CD14-positive monocyte (primary cell): ENCODE measurements at places on chromosomes 12 and 14. TPM values are rescaled to one million over a fixed set of nuclear protein-coding genes. Genes with fewer than 3 reads are reported as not detected.
A peak's percentile ranks its signal among the peaks of the same experiment; 100 is the strongest.

- H3K36me3 ChIP-seq, result peaks cover 60% of the 10 kb centered on the region
- H3K4me1 ChIP-seq, result no peaks in the 10 kb centered on the region
- no peak for DNase-seq
- H3K4me3 ChIP-seq, result no peak overlapping the region
- H3K27me3 ChIP-seq, result no peaks in the 10 kb centered on the region
Observed at GRCh38 chr12:45388545-45388944, 172.7 kb downstream of the ANO6 start.

GRCh38 chr14:39229601-39230110, 4.1 kb upstream of the MIA2 start:
- no peaks in the 10 kb centered on the region for H3K36me3 ChIP-seq
- H3K4me3 ChIP-seq, result no peak overlapping the region
- DNase-seq, result no peak
- no peaks in the 10 kb centered on the region for H3K27me3 ChIP-seq
- peaks cover 12% of the 10 kb centered on the region for H3K4me1 ChIP-seq
- no peak overlapping the region for H3K27ac ChIP-seq

- DNase-seq, result no peak
- no peaks in the 10 kb centered on the region for H3K4me1 ChIP-seq
- no peaks in the 10 kb centered on the region for H3K36me3 ChIP-seq
- no peak overlapping the region for H3K27ac ChIP-seq
Observed at GRCh38 chr14:64107438-64107837, 186.7 kb downstream of the ESR2 start.

- no peaks in the 10 kb centered on the region for H3K36me3 ChIP-seq
- H3K27me3 ChIP-seq, result no peaks in the 10 kb centered on the region
- no peak overlapping the region for H3K4me3 ChIP-seq
- DNase-seq, result no peak
- H3K27ac ChIP-seq, result no peak overlapping the region
Observed at GRCh38 chr12:53645165-53645564, 19.0 kb upstream of the ATF7 start.

DNA sequence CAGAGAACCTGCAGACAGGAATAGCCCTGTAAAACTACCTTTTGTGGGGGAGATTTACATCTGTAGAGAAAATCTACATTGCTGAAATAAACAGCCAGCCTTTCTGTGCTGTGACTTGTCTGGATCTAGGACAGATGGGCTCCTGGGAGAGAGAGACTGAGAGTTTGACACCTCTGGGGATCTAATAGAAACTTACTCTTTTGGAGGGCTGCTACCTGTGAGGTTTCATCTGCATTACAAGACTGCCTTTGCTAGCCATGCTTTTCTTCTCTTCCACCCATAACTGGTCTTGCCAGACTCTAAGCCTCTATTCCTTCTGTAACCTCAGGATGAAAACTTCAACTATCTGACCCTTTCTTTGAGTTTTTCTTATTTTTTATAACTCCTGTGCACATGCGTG, 452.6 kb downstream of the ZFP36L1 start:
- no peaks in the 10 kb centered on the region for H3K36me3 ChIP-seq
- H3K27ac ChIP-seq, result no peak overlapping the region
- DNase-seq, result no peak
- no peak overlapping the region for H3K4me3 ChIP-seq
- peaks cover 27% of the 10 kb centered on the region for H3K4me1 ChIP-seq

DNA sequence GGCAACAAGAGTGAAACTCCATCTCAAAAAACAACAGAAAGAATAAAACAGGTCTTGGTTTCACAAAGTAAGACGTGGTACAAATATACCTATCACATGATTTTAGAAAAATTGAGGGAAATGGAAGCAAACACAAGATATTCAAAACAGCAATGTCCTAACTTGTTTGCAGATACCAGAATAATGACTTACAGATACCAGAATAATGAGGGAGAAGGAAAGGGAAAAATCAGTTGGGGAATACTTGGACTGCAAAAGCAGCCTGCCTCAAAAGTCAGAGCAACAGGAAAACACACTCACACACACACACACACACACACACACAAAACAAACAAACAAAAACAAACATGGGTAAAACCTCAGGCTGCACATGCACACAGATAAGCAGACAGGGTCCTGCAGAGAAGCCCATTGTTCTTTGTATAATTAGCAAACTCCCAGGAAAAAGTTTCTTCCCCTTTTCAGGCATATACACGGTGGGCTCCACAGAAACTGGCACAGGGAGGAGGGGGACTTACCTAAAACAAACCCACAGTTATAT, 65.7 kb upstream of the CAPRIN2 start:
- H3K36me3 ChIP-seq, result no peaks in the 10 kb centered on the region
- H3K27ac ChIP-seq, result no peak overlapping the region
- peaks cover 13% of the 10 kb centered on the region for H3K4me1 ChIP-seq
- H3K4me3 ChIP-seq, result no peak overlapping the region
- DNase-seq, result no peak

GRCh38 chr12:57193706-57194245, 22.8 kb upstream of the NXPH4 start:
- no peaks in the 10 kb centered on the region for H3K27me3 ChIP-seq
- H3K4me1 ChIP-seq, result no peaks in the 10 kb centered on the region
- no peak overlapping the region for H3K4me3 ChIP-seq
- peaks cover 98% of the 10 kb centered on the region for H3K36me3 ChIP-seq
- DNase-seq, result no peak

DNA sequence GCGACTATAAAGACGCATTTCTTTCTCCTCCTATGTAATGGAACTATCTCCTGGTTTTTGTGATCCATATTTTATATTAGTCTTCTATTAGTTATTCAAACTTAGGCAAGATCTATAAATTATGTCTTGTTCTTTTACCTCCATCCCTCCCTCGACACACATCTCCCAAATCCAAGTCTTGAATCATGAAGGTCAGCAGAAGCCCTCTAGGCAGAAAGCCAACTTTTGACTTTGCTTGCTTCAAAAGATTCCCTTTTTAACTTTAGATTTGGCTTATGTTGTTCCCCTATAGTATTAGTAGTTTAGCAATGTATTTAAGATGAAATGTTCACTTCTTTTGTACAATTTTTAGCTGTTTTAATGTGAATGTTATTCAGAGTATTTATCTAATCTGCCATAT, 689.8 kb downstream of the SLC6A15 start:
- no peak for DNase-seq
- H3K36me3 ChIP-seq, result no peaks in the 10 kb centered on the region
- no peaks in the 10 kb centered on the region for H3K4me1 ChIP-seq

DNA sequence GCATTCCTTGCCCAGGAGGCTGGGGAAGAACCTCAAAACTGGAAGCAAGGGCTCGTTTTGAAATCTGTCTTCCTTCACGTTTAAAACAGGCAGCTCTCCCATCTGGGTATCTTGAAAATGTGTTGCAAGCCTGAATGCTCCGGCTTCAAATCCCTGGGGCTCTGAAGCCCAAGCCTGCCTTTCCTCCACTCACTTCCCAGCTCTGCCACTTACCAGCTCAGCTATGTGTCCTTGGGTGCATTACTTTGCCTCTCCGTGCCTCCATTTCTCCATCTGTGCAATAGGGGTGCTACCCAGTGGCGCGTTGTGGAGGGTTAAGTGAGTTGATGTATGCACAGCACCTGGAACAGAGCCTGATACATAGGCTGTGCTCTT, 97.6 kb downstream of the GCH1 start:
- H3K27me3 ChIP-seq, result no peaks in the 10 kb centered on the region
- no peaks in the 10 kb centered on the region for H3K36me3 ChIP-seq
- no peak overlapping the region for H3K4me3 ChIP-seq
- DNase-seq, result no peak
- H3K27ac ChIP-seq, result no peak overlapping the region

- H3K4me3 ChIP-seq, result no peak overlapping the region
- no peaks in the 10 kb centered on the region for H3K27me3 ChIP-seq
- H3K27ac ChIP-seq, result no peak overlapping the region
- no peak for DNase-seq
- H3K4me1 ChIP-seq, result no peaks in the 10 kb centered on the region
Observed at GRCh38 chr14:103733651-103734050, 18.0 kb downstream of the ZFYVE21 start.

GRCh38 chr14:68199554-68200151, 380.1 kb downstream of the RAD51B start:
- no peaks in the 10 kb centered on the region for H3K4me1 ChIP-seq
- no peak overlapping the region for H3K27ac ChIP-seq
- DNase-seq, result no peak
- H3K4me3 ChIP-seq, result no peak overlapping the region

DNA sequence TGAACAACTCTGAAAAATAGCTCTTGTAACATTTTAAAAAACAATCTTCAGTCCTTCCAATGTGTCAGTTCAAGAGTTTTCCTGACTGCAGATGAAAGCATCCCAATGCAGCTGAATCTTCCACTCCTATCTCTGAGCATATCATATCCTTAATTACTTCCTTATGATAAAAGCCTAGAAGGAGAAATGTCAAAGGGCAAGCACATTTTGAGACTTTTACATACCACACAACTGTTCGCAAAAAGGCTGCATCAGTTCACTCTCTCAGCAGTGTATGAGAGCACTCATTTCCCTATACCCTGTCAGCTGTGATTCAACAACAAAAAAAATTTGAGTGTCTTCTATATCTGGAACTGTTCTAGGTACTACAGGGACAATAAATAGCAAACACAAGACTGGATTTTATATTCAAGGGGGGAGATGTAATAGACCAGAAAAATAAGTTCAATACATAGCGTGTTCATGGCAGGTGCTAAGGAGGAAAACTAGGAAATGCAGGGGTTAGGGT, 66.1 kb downstream of the ACADS start:
- no peak overlapping the region for H3K4me3 ChIP-seq
- H3K27ac ChIP-seq, result peak overlapping the region; percentile 61
- peaks cover 4% of the 10 kb centered on the region for H3K36me3 ChIP-seq
- DNase-seq, result no peak

GRCh38 chr14:61385002-61385685, 63.8 kb downstream of the PRKCH start:
- peaks cover 7% of the 10 kb centered on the region for H3K4me1 ChIP-seq
- H3K36me3 ChIP-seq, result no peaks in the 10 kb centered on the region
- DNase-seq, result no peak
- no peak overlapping the region for H3K27ac ChIP-seq

DNA sequence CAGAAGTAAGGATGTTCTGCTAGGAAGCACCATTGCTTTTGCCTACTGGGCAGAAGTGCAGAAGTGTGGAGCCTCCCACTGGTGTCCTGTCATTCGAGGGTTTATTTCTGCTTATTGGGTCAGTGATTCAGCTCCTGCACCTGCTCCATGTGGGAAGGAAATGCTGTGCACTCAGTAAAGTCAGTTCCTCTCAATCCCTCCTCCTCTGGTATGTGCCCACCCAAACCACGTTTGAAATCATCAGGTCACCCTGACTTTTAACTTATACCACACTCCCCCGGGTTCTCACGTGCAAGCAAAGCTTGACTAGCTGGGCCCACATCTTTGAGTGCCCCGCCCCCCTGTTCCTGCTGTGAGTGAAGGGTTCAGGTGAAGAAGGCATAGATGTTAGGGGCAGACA, 223.7 kb downstream of the CHST11 start:
- peaks cover 99% of the 10 kb centered on the region for H3K4me1 ChIP-seq
- peak; percentile 50 for DNase-seq
- H3K27ac ChIP-seq, result peak overlapping the region; percentile 71
- no peaks in the 10 kb centered on the region for H3K36me3 ChIP-seq
- peak overlapping the region; percentile 3 for H3K4me3 ChIP-seq

GRCh38 chr12:77817276-77817675, 13.4 kb upstream of the NAV3 start:
- no peaks in the 10 kb centered on the region for H3K36me3 ChIP-seq
- no peaks in the 10 kb centered on the region for H3K4me1 ChIP-seq
- H3K27me3 ChIP-seq, result no peaks in the 10 kb centered on the region
- no peak overlapping the region for H3K4me3 ChIP-seq

GRCh38 chr12:120110550-120111501, 5.7 kb downstream of the RAB35 start:
- no peaks in the 10 kb centered on the region for H3K27me3 ChIP-seq
- peaks cover 16% of the 10 kb centered on the region for H3K36me3 ChIP-seq
- DNase-seq, result peak; percentile 87
- H3K27ac ChIP-seq, result peak overlapping the region; percentile 71

DNA sequence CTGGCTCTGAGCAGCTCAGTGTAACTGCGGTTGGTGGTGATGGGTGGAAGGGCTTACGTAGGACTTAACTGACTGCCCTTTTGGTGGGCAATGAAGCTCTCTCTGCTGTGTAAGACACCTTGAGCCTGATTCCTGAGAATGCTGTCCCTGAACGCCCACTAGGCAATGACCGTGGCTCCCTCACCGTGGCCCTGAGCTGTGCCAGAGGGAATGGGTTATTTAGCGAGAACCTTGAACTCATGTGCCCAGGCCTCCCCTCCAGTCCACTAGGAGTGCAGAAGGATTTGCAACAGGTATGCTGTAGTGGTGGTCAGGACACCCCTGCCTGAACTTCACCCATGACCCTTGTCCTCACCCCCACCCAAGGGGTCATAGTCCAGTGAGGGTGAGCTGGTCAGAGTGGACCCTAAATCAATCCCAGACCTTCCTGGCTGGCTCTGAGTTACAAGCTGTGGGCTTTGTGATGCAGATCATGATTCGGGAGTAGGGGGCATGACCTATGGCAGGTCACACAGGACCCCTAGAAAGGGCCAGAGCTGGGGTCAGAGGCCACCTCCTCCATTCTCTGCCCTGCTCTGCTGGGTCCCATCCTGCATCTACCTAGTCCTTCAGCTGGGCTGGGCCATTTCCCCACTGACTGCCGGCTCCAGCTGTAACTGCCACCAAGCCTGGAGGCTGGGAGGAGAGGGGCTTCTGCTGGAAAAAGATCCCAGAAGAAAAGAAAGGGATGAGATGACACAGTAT, 14.5 kb upstream of the ANKRD33 start:
- no peak overlapping the region for H3K4me3 ChIP-seq
- no peak overlapping the region for H3K27ac ChIP-seq
- H3K36me3 ChIP-seq, result no peaks in the 10 kb centered on the region
- peaks cover 50% of the 10 kb centered on the region for H3K4me1 ChIP-seq
- H3K27me3 ChIP-seq, result no peaks in the 10 kb centered on the region

- no peaks in the 10 kb centered on the region for H3K36me3 ChIP-seq
- H3K27ac ChIP-seq, result no peak overlapping the region
- no peak for DNase-seq
- H3K27me3 ChIP-seq, result no peaks in the 10 kb centered on the region
- H3K4me3 ChIP-seq, result no peak overlapping the region
- H3K4me1 ChIP-seq, result no peaks in the 10 kb centered on the region
Observed at GRCh38 chr12:13288501-13288900, 92.0 kb downstream of the EMP1 start.

- H3K27me3 ChIP-seq, result peaks cover 11% of the 10 kb centered on the region
- no peaks in the 10 kb centered on the region for H3K36me3 ChIP-seq
- H3K27ac ChIP-seq, result no peak overlapping the region
- DNase-seq, result no peak
Observed at GRCh38 chr14:99677231-99678140, 6.6 kb upstream of the CYP46A1 start.

- H3K4me3 ChIP-seq, result no peak overlapping the region
- no peaks in the 10 kb centered on the region for H3K27me3 ChIP-seq
- H3K27ac ChIP-seq, result no peak overlapping the region
- no peaks in the 10 kb centered on the region for H3K4me1 ChIP-seq
- peaks cover 13% of the 10 kb centered on the region for H3K36me3 ChIP-seq
Observed at GRCh38 chr14:63523735-63524426, 19.3 kb downstream of the PPP2R5E start.

GRCh38 chr12:80670214-80670613, 37.2 kb upstream of the MYF6 start:
- H3K36me3 ChIP-seq, result no peaks in the 10 kb centered on the region
- no peak overlapping the region for H3K27ac ChIP-seq

Gene CISTR
- polyA plus RNA-seq, result not detected in 2 replicates

Gene LRTM2
- polyA plus RNA-seq, result not detected

Gene ZBTB25
- 3.9 TPM for polyA plus RNA-seq

Gene ANKRD33
- polyA plus RNA-seq, result 0.07 TPM in 1 of 2 replicates, not detected in the other

Gene ABCC9
- not detected for polyA plus RNA-seq

Gene ANO4
- polyA plus RNA-seq, result not detected
